Head of caudate nucleus (tissue), 42 donors: ENCODE measurements at places on chromosomes 6 and 20.

DNA sequence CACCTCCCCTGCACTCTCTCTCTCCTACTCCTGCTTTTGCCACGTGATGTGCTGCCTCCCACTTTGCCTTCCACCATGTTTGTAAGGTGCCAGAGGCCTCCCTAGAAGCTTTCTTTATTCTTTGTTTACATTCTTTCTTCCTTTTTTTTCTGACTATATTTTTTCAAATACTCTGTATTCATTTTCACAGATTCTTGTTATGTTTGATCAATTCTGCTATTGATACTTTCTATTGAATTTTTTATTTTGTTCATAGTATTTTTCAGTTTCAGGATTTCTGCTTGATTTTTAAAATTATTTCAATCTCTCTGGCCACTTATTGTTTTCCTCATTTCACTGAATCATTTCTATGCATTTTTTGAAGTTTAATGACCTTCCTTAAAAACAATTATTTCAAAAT lies 801.8 kb downstream of the GRIK2 start:
- no peak for DNase-seq

DNA sequence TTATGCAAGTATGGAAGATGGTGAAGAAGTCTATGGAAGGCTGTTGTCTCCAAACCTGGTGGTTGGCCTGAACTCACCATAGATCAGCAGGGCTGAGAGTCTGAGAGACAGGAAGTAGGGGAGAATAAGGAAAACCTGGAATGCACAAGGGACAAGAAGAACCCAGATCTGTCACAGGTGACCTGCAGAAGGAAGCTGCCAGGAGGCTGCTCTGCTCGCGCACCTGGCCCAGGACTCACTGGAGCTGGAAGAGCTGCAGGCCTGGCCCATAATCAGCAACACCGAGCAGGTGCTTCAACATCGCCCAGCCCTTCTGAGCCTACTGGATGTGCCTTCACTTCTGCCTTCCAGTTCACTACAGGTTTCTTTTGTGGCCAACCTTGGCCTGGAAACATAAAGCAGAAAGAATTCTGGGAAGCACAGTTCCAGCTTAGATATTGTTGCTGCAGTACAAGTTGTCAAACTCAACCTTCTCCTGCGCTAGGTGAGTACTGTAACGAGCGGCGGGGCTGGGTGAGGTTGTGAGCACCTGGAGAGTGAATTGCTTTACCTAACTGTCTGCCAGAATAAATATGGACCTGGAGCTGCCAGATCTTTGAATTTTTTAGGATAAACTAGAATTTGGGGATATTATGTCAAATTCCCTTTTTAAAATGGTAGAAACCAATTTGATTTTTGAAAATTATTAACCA lies 82.4 kb downstream of the CDH26 start:
- no peak for DNase-seq

DNA sequence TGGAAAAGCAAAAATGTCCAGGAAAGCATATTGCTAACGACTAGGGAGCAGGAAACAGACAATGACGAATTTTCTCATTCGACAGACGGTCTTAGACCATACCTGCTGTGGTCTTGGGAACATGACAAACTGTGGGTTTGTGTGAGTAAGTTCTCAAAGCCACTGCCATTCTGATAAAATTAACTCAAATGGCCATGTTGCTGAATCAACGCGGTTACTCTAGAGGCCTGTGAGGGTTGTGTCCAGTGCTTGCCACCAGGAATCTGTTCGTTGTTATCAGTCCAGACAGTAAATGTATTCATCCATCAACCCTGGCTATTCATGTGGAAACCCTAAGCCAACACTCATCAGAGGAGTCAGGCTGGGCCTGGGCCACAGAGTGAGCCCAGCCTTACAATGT lies 124.3 kb downstream of the MYLK4 start:
- no peak for DNase-seq

GRCh38 chr6:20153194-20153593 lies 59.1 kb downstream of the MBOAT1 start:
- no peak for DNase-seq

GRCh38 chr6:138509371-138509770 lies 10.1 kb upstream of the NHSL1 start:
- DNase-seq: no peak

DNA sequence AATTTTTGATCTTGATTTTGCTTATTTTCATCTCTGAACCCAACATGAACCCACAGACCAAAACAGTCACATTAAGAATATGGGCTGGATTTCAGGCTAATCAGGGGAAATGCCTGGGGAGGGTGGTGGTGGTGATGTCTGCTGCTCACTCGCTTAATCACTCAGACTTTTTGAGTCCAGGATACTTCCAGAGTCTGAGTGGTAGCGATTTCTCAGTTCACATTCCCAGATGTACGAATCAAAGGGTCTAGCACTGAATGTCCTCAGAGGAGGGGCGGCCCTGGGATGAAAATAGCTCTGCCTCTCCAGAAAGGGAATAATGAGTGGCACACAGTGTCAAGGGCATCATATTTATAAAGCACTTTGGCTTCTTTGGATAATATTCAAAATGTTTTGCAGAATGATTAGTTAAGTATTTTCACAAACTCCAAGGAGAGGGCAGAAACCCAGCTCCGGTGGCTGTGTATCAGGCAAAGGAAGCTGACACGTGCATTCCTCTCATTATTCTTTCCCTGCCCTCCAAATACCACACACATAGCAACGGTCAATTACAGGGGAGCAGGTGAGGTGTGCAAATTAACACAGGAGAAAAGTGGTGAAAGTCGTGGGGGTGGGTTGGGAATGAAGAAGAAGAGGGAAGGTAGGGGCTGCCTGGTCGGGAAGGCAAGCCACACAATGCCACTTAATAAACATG lies 345.2 kb upstream of the RSPO3 start:
- DNase-seq: no peak

DNA sequence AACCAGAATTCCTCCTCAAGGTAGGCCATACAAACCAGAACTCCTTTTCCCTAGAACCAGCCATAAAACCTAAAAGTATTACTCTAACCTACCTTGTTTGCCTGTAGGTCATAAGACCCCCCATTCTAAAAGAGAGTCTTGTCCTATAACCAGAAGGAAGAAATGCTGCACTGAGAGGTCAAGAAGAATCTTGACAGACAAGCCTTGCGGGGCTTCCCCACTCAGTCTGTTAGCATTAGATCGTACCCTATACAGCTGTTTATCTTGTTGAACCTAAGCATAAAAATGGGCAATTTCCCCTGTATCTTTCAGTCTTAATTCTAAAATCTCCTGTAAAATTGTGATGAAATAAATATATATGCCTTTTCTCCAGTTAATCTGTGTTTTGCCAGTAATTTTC lies 52.3 kb upstream of the HFE start:
- no peak for DNase-seq

DNA sequence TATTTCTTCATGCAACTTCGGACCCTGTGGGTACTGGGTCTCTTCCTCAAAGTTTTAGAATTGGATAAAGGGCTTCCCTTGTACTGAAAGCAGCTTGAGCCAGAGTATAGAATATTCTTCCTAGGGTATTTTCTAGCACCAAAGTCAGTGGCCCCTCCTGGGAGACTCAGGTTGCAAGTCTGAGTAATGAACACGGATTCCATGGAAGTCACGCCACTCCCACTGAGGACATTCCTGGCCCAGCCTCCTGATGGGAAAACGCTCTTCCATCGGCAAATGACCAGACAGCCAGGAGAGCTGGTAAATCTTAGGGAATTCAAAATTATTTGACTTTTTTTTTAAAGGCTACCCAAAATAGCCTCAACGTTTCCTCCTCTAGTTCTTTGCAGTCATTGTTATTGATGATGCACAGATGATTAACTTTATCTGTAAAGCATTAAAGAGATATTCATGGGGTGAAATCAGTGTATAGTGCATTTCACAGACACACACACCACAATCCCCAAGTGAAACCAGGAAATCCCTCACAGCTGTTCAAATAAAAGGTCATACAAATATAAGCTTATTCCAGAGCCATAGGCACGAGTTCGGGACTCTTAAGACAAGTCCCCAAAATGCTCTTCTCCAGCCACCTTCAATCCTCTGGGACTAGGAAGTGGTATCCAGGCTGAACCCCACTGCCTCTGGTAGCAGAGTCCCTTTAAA lies 248.8 kb downstream of the SOD2 start:
- no peak for DNase-seq

- DNase-seq: no peak
Measured at GRCh38 chr6:93749930-93750329, 330.6 kb upstream of the EPHA7 start.

GRCh38 chr20:24823176-24823784 lies 125.8 kb upstream of the CST7 start:
- no peak for DNase-seq
